ENCODE measurements at places on chromosomes 16 and 17. TPM values are rescaled to one million over a fixed set of nuclear protein-coding genes. Genes with fewer than 3 reads are reported as not detected.

GRCh38 chr17:11916091-11916490, 81.2 kb downstream of the ZNF18 start:
- DNase-seq: no peak

GRCh38 chr17:36792849-36793248, 144.4 kb upstream of the LHX1 start:
- DNase-seq: no peak

- no peak for DNase-seq
Observed at GRCh38 chr16:86128246-86128645, 229.3 kb downstream of the IRF8 start.

DNA sequence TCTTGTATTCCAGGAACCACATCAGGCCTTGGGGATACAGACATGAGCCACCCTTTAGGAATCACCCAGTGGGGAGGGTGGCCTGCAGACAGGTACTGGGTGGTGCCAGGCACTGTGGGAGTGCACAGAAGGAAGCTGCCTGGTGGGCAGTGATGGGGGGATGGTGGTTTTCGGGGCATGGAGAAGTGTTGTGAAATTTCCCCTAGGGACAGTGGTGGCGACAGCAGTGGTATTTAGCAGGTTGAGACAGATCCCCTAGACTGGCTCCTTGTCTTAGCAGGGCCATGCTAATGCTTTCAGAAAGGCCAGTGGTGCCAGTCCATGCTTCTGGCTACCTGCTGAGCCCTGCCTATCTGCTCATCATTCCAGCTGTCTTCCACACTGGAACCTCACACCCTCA, 129.6 kb downstream of the SPACA3 start:
- no peak for DNase-seq

GRCh38 chr16:1416521-1416941, 2.0 kb upstream of the UNKL start:
- no peak for DNase-seq

DNA sequence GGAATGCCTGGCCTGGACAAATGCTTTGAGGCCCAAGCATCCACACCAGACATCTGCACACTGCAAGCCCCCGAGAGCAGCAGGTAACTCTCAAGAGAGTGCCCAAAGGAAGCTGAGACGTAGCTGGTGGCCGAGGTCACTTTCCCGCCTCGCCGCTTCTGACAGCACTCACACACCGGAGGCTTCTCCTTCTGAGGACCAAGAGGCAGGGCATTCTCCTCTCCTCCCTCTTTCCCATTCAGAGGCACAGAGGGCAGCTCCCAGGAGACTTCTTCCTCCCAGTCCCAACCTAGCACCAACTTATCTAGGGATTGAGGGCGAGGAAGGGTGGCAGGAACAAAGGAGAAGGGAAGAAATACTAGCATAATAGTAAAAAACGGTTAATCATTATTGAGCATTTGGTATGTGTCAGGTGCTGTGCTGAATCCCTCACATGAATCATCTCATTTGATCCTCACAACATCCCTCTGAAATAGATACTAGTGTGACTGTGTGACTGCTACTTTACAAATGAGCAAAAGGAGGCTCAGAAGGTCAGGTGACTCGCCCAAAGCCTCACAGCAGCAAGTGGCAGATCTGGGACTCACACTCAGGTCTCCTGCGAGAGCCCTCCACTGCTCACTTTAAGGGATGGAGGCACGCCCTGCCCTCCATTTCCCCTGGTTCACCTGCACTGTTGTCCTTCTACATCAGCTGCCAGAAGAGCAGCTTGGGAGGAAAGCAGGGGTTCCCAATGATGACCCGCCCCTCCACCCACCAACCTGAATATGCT, 41.8 kb downstream of the MYO18A start:
- no peak for DNase-seq

DNA sequence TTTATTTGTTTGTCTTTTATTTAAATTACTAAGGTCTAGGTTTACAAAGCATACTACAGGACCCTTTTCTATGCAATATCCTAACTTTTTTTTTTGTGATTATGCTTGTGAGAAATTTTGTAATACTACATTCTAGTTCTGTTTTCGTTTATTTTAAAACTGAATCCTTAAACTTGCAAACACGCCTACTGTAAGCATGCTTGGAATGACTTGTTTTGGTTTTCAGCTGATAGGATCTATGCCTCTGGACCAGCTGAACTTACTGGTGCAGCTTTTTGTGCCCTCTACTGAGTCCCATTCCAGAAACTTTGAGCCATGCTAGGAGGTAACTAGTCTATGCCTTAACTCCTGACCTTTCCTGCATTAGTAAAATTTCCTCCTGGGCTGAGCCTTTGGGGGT, 6.0 kb downstream of the PDP2 start:
- no peak for DNase-seq

- no peak for DNase-seq
Observed at GRCh38 chr16:53081686-53082407, 27.1 kb downstream of the CHD9 start.

DNA sequence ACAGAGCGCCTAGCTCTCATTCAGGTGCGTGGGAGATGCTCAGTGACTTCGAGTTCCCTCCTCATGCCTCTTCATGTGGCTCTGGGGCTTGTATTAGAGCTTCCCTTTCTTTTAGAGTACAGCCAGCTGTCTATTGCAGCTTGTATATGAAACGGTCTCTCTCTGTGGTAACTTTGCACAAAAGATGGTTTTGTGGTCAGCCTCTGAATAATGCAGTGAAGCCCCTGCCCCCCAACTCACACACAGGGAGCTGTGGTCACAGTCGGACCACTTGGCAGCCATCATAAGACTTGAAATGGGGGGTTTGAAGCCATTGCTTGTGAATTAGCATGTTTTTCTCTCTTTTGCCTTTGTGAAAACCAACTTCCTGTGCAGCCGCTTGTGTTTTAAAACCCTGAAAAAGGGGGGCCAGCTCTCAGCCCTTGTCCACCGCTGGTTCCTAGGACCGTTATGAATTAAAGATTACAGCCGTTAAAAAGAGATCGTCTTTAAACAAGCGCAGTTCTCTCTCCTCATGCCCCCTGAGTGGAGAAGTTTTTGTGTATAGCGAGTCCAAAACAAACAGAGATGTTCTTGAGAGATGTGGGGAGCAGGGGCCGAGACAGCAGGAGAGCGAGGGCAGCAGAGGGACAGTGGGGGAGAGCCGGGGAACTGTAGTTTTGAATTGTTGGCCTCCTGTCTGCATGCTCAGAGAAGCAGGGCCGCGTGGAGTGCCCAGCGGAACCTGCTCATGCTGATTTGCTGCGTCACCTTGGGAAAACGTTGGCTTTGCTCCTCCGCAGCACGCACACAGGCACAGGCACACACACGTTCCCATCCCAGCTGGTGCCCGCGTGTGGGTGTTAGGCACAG, 199.0 kb downstream of the MSI2 start:
- DNase-seq: no peak

DNA sequence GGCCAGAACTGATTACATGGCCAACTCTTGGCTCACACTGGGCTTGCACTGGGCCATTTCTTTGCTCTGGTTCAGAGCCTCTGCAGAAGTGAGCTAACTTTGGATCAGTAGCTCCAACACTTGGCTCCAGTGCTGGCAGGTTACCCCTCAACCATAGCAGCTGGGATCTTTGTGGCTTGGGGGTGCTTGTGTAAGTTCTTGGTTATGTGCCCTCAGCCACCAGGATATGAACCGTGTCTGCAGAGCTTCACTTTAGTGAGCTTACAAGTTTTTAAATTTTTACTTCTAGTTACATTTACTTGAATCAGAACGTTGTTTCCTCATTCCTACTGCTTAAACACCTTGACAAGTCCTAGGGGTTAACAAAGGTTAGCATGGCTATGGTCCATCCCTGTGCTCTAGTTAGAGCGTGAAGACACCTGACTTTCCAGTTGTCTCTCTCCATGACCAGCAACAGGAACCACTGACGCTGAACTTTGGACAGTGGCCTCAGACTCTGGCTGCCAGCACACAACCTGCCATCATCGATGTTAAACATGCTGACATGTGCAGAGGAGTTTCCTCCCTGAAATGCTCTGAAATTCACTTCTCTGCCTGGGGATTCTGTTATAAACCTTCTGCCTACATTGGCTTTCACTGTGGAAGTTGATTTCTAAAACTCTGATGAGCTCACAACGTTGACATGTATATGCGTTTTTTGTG, 4.1 kb downstream of the PDF start:
- no peak for DNase-seq

DNA sequence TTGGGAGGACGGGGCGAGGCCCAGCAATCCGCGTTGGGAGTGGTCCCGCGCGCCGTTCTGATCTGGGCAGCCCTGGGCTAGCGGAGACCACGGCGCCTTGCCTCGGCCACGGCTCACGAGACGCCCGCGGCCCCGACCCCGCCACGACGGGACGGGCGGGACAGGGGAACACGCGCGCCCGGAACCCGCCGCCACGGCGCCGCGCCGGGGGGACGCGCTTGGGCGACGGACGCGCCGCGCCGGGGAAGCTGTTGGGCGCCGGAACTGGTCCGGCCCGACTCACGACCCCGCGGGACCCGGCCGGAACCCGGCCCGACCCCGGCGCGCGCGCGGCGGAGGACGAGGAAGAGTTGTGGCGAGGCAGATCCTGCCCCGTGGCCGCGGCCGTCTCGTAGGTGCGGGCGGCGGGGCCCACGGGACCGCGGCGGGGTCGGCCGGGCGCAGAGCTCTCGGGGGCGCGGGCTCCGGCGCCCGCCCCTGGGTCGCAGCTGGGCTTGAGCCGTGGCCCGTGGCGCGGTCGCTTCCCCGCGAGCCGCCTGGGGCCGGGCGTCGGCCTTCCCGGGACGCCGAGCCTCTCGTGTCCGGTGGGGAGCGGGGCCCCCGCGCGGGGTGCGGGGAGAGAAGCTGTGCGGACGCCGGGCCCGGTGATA, at the start of gene ACSF3:
Gene ACSF3 (plus strand): TSS at position 251 of the 650 bp plus-strand sequence. CDS start 6,830 bp downstream, outside the sequence.
- DNase-seq: peak; percentile 60

GRCh38 chr17:60165971-60166370, 16.2 kb downstream of the CA4 start:
- DNase-seq: no peak

- DNase-seq: no peak
Observed at GRCh38 chr17:21100636-21101035, 26.1 kb upstream of the DHRS7B start.

- no peak for DNase-seq
Observed at GRCh38 chr16:14608604-14609003, 21.5 kb downstream of the PARN start.

GRCh38 chr16:74321356-74321755, 24.7 kb downstream of the PSMD7 start:
- DNase-seq: no peak

DNA sequence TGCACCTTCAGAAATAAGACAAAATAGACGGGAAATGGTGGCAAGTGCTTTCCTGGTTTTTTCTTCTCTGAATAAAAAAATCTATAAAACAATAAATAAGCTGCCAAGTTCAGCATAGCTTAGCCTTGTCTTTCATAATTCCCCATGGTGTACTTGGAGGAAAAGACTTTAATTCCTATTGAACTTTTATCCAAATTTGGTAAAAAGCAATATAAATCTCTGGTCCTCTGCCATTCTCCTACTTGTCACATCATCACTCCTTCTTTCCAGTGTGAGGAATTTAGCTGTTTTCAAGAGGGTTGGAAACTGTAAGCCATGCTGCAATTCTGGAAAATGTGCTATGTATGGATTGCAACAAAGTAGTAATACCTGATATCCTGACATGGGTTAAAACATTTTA, 551.8 kb upstream of the KIF2B start:
- no peak for DNase-seq

DNA sequence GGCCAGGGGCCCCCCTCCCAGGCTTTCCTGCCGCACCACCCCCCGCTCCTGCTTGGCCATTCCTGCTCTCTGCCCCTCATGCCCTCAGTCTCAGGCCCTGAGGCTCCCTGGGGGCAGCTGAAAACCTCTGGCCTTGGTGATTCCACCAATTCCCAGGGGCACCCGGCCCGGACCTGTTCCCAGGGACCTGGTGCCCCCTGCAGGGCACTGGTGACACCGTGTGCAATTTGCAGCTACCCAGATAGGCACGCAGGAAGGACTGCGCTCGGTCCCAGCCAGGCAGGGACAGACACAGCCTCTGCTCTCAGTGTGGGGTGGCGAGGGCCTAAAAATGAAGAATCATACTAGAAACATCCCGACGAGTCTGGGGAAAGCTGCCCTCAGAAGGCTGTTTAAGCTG, 13.4 kb downstream of the WFDC1 start:
- DNase-seq: peak; percentile 64

DNA sequence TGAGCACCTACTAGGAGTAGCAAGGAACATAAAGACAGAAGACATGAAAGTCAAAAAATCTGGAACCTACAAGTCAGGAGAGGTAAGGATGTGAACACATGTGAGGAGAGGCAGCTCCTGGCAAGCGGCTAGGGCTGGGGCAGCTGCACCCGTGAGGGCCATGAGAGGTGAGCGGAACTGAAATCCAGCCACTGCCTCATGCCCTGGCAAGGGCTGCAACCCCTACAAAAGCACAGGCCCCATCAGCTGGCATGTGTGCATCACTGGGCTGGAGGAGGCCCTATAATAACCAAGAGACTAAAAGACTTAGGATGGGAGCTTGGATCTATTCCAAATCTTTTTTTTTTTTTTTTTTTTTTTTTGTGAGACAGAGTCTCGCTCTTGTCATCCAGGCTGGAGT, 40.3 kb upstream of the ERN1 start:
- no peak for DNase-seq

DNA sequence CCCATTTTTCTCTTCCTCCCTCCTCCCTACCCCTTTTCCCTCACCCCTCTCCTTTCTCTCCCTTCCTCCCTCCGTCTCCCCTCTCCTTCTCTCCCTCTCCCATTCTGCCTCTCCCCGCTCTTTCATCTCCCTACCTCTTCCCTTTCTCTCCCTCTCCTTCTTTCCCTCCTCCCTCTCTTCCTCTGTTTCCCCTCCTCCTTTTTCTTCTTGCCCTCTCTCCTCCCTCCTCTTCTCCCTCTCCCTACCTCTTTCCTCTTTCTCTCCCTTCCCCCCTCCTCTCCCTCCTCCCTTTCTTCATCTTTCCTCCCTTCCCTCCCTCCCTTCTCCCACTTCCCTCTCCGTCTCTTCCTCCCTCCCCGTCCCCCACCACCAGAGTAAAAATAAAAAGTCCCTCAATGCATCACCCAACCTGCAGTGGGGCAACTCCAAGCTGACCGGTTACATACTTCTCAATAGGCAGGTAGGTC, 10.4 kb downstream of the CHD9NB start:
- DNase-seq: no peak

The ALDH3A2 gene
- 140 TPM for polyA plus RNA-seq

The GCGR gene
- 0.46 TPM for polyA plus RNA-seq

The RBBP6 gene
- polyA plus RNA-seq: 25.0 TPM

The RAPGEFL1 gene
- 4.7 TPM for polyA plus RNA-seq

The GPR142 gene
- polyA plus RNA-seq: not detected

The PRDM7 gene
- polyA plus RNA-seq: not detected

The TTLL6 gene
- polyA plus RNA-seq: 1.3 TPM

The TNS4 gene
- 61.6 TPM for polyA plus RNA-seq

The KRTAP16-1 gene
- polyA plus RNA-seq: not detected

The UBFD1 gene
- polyA plus RNA-seq: 58.6 TPM

The PRAC2 gene
- polyA plus RNA-seq: not detected

The IRX3 gene
- 3.7 TPM for polyA plus RNA-seq

The NTN3 gene
- polyA plus RNA-seq: 0.04 TPM

The CSH1 gene
- polyA plus RNA-seq: not detected

The HBA1 gene
- 1.3 TPM for polyA plus RNA-seq

The SCIMP gene
- not detected for polyA plus RNA-seq

The ATP2A1 gene
- 1.5 TPM for polyA plus RNA-seq

The CACNG1 gene
- polyA plus RNA-seq: 0.09 TPM
